ENCODE measurements at places on chromosomes 7 and 10.

GRCh38 chr10:56370217-56371113, 9.4 kb upstream of the ZWINT start:
- DNase-seq = no peak

- no peak for DNase-seq
Measured at GRCh38 chr10:73253225-73253555, 746 bp upstream of the MRPS16 start.

- DNase-seq = no peak
Measured at GRCh38 chr7:50908628-50909290, 126.1 kb upstream of the GRB10 start.

DNA sequence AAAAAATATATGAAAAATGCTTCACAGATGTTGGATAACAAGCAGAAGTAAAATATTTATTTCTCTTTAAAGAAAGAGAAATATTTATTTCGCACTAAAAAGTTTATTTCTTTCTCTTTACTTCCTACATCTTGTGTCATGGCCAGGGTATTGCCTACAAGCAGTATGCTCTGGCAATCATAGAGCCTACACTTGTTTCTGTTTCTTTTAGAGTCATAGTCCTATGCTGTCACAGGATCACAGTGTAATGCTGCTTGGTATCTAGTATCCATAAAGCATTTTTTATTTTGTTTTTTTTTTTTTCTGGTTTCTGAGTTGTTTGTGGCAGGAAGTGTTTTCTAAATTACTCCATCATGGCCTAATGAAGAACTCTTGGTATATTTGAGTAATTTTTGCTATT, 116.0 kb downstream of the ATRNL1 start:
- no peak for DNase-seq

DNA sequence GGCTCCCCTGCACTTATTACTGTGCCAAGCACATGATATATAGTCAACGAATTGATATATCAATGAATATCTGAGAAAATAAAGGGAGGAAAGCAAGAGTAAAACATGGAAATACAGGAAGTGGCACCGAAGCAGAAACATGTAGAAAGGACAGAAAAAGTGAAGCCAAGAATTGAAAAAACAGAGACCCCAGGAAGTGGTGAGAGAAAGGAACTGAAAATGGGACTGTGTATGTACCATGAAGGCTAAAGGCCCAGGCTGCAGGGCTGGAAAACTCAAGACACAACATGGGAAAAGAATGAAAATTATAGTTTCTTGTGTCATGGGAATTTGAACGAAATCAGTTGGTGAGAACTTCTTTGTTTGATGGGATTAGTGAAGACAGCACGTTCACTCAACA, 60.6 kb downstream of the MAP3K8 start:
- no peak for DNase-seq

- no peak for DNase-seq
Measured at GRCh38 chr7:6436385-6436685, 11.4 kb downstream of the DAGLB start.

- no peak for DNase-seq
Measured at GRCh38 chr7:139889186-139889871, 60.3 kb downstream of the TBXAS1 start.

- DNase-seq = no peak
Measured at GRCh38 chr7:55144333-55145317, 125.8 kb downstream of the EGFR start.

- DNase-seq = no peak
Measured at GRCh38 chr10:19532411-19532810, 283.8 kb upstream of the PLXDC2 start.

DNA sequence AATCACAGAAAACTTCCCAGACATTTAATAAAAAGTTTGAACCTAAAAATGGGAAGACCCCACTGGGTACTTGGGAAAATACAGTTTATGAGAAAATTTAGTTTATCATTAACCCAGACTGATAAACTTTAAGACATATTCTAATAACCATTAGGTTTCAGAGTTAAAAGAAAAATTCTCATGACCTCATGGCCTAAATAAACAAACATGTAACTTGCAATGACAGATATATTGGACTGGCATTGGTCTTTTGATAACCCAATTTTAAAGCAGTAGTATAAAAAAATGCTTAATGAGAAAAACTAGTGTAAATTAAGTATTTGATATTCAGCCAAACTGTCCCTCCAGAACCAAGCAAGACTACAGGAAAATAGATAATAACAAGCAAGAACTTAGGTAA, 67.0 kb upstream of the ZNF804B start:
- no peak for DNase-seq

DNA sequence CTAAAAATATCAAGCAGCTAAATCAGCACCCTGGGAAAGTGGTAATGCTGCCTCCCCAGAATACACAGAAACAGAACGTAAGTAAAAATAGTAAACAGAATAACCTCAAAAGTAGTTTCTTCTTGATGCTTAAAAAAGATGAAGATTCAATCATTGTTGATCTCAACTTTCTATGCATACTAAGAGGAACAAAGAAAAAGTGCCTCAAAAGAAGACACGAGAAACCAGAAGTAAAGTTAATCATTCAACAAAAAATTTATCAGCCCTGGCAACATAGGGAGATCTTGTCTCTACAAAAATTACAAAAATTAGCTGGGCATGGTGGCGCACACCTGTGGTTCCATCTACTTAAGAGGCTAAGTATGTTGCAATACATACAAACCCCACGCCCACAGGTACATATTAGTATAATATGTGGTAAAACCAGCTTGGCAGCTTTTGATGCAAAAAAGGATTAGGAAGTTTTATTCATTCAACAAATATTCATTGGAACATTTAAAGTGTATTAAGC, 153.7 kb downstream of the NRBF2 start:
- DNase-seq = no peak

DNA sequence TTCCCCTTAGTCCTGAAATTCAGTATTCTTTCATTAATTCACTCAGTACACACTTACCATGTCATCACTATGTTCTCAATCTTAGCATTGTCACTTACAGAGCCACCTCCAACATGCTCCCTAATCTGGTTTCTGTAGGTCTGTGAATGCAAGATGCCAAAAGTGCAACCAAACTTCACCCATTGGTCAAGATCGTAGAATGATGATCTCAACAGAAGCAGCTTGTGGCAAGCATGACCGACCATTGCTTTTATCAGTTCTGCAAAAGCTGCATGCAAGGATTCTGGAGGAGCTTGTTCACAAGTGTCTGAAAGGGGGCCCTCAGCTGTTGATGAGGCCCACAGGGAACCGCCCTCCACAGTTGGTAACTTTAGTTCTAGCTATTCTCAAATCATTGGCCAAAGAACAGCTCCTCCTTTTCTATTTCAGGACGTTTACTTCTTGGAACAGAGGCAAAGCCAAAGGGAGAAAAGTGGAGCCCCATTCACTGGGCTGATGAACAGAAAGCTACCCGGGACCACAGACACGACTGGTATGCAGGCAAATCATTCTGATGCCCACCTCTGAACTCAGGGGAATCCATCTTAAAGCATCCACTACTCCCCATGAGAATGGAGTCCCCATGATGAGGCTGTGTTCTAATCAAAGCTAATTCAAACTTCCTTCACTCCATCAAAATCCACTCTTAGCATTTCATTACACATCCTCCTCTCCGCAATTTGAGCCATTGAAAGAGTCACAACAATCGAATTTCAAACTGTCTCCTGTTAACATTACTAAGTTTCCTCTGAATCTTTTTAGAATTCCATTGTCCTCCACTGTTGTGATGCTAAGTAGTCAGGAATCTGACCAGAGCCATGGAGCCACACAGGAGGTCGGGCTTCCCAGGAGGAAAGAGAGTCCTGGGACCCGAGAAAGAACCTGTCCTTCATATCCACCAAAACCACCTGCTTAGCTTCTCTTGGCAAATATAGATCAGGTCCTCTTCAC, 13.9 kb downstream of the GRB10 start:
- DNase-seq = no peak

DNA sequence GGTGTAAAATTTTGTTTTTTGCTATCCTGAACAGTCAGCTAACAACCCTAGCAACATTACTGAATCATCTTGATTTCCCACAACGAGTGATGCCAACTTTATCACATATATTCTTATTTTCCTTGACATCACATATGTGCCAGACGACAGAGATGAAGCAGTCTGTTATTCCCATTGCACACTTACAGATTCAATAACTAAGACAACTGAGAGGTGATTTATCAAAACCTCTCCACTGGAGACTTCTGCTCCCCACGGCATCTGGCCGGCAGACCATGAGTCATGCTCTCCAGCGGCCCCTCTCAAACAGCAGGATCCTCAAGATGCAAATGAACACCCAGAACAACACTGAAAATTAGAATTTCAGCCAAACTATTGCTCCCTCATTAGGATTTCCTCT, 57.1 kb downstream of the AMPH start:
- DNase-seq = no peak

DNA sequence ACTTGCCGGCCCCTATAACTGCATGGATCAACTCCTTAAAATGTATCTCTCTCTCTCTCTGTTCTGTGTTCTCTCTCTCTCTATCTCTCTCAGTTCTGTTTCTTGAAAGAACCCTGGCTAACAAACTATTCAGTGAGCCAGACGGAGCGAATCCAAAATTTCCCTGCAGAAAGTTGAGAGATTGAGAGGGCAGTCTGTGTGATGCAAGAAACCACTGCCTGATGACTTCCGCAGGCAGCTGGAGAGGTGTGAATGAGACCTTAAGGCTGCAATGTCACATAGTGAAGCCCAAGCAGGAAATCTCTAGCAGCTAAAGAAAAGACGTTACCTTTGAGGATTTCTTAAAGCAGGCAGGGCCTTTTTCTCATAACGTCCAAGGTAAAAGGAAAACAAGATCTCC, 17.3 kb downstream of the FAM107B start:
- no peak for DNase-seq

- no peak for DNase-seq
Measured at GRCh38 chr10:49602380-49603023, 7.6 kb upstream of the SLC18A3 start.

All from thoracic aorta (tissue), 2 donors.